ENCODE measurements at places on chromosomes 5 and 9.

GRCh38 chr9:91937056-91937455 lies 13.0 kb downstream of the ROR2 start:
- no peak for DNase-seq

DNA sequence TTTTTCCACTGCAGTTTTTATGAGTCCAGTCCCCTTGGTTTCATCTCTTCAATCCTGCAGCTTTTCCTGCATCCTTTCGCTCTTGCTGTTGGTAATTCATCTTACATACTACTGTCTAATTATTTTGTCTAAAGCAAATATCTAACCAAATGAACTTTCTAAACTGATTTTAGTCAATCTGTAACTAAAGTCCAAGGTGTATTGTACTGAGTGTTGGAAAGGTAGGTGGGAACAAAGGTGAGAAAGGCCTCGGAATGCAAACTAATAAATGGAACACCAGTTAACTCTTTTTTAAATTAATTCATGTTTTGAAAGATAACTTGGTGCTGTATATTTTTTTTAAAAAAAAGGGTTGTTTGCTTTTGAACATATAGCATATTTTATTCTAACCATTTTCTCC lies 152.7 kb upstream of the CYLC2 start:
- DNase-seq, result no peak

GRCh38 chr9:78439190-78439865 lies 142.4 kb downstream of the PSAT1 start:
- peak; percentile 86 for DNase-seq

DNA sequence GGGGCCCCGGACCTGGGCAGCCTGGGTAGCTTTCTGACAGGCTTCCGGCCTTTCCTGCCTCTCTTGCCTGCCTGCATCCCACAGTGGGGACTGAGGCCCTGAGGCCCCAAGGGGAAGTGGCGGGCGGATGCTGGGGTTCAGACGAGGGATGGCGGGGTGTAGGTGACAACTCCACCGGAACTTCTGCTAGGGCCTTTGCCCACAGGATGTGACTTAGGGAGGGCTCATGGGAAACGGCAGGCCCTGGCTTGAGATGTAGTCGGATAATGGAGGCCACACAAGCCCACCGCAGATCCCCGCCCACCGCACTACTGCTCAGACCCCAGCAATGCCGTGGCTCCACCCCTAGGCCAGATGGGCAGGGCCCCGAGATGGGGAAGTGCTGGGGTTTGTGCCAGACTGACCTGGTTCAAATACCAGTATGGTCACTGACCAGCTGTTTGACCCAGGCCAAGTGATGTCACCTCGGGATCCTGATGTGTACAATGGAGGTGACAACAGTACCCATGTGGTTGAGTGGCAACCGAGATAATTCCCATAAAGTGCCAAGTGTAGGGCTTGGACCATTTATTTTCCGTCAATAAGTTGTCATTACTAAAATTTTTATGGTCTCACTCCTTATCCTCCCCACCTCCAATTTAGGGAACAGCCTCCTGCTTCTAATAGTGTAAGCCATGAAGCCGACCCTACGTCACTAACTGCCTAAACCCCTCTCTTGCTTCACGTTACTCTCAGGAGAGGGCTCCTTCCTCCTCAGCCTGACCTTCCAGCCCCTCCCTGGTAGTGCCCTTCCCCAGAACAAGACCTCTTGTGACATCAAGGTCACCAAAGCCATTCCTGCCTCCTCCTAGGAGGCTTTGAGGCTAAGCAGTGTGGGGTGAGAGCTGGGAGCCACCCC lies 2.5 kb upstream of the CDK9 start:
- no peak for DNase-seq

DNA sequence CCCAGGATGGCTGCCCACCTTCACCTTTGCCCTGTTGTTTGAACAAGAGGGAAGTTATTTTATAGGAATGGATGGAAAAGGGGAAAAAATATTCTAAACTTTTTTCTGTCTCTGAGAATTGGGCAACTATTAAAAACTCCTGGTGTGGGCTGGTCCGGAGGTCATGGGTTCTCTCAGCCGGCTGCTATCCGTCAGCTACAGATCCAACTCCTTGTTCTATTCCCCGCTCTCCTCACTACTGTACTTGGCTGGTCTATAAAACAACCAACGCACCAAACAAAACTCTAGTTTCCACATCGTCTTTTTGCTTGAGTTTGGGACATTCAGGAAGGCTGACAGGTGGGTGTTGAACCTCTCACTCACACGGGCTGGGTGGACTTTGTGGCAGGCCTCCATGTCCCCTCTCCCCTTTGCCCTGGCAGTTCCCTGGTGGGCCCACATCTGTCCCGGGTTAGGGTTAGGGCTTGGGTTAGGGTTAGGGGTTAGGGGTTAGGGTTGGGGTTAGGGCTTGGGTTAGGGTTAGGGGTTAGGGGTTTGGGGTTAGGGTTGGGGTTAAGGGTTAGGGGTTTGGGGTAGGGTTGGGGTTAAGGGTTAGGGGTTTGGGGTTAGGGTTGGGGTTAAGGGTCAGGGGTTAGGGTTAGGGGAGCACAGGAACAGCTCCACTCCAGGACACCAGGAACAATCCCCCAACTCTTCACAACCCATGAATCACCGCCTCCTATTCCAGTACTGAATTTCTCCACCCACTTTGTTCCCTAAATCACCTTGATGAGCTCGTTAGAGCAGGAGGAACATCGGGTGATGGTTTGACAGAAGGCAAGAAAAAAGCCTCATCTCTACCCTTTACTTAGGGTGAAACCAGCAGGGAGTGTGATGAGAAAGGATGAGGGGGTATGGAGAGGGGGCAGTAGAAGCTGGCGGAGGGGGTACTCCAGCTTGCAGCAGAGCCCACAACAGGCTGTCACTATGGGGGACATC lies 302.1 kb upstream of the IRX4 start:
- no peak for DNase-seq

- DNase-seq, result no peak
These were observed 202.1 kb downstream of the SNX18 start for GRCh38 chr5:54719384-54720283.

GRCh38 chr9:121463026-121463807 lies 36.4 kb downstream of the GGTA1 start:
- peak; percentile 66 for DNase-seq

DNA sequence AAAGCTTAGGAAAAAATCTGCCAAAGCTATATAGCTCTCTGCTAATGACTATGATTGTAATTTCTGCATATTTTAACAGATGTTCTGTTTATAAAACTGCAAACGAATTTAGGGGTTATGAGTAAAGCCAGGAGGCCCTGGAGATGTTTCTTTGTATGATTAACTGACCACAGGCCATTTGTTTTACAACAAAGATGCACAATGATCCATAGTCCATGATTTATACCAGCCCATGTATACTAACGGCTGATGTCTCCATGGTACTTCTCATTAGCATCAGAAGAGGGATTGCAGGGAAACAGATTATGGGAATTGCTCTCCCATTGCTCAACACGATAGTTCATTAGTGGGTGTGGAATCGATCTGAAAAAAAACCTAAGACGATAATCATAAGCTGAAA lies 78.9 kb downstream of the PPP2R2B start:
- DNase-seq, result no peak

DNA sequence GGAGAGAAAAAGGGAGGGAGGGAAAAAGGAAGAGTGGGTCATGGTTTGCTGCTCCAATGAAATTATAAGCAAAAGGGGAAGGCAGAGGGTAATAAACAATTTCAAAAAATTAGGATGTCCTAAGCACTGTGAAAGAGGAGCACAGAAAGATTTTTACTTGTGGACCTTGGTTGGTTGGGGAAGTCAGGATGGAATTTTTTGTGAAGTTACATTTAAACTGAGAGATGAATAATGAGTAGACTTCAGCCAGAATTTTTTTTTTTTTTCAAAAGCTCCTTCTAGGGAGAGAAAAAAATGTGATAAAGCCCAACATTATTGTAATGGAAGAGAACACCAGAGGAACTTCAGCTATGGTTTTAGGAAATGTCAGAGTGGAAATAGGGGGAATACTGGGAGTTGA lies 515.9 kb upstream of the PAPPA start:
- no peak for DNase-seq

DNA sequence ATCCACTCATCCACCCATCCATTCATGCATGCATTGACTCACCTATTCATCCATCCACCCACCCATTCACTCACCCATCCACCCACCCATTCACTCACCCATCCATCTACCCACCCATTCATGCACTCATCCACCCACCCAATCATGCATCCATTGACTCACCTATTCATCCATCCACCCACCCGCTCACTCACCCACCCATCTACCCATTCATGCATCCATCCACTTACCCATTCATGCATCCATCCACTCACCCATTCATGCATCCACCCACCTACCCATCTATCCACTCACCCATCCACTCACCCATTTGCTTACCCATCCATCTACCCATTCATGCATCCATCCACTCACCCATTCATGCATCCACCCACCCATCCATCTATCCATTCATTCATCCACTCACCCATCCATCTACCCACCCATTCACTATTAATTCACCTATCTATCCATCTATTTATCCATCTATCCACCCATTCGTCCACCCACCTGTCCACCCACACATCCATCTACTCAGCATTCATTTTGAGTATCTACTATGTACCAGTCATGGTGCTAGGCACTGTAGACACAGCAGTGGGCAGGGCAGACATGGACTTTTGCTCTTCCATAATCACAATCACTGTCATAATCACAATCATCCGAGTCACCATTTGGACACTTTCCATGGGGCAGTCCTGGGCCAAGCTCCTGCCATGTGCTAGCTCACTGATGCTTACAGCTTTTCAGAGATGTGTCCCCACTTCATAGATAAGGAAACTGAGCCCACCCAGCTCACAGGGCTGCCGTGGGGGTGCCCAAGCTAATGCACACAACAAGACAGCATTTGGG lies 34.4 kb downstream of the HMCN2 start:
- DNase-seq, result no peak

- DNase-seq, result no peak
These were observed 56.6 kb downstream of the SLC36A1 start for GRCh38 chr5:151504006-151504405.

GRCh38 chr9:5569409-5569808 lies 59.1 kb downstream of the PDCD1LG2 start:
- DNase-seq, result no peak

- DNase-seq, result no peak
These were observed 246.8 kb downstream of the SAXO1 start for GRCh38 chr9:18786196-18786595.

- no peak for DNase-seq
These were observed 172.2 kb upstream of the GRAMD2B start for GRCh38 chr5:126251024-126251423.

DNA sequence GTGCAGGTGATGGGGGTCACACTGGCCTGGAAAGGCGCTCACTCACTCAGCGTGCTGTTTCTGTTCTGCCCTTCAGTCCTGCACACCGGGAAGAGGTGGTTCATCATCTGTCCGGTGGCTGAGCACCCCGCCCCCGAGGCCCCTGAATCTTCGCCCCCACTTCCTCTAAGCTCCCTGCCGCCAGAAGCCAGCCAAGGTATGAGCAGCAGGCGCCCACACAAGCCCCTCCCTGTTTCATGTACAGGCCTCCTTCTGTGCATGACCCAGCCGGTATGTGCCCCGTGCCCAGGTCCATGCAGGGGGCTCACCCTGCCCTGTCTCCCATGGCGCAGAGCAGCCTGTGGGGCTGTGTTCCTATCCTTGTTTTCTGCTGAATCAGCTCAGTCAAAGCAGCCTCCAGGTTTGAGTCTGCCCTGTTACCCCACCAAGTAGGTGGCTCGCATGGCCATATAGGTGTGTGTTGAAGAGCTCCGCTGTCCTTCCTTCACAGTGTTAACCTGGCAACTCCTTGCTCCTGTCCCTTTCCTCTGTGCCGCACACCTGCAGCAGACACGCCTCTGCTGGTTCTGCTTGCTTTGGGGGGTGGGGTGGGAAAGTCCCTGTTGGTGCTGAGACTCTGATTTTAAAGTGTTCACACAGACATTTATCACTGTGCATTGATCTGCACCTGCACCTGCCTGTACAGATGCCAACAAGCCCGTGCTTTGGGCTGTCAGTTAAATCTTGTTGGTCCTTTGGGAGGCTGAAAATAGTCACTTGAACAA lies 84.8 kb downstream of the WNK2 start:
- DNase-seq, result peak; percentile 25

Data from D341Med (cell line).